Activated effector memory CD4-positive, alpha-beta T cell treated with anti-CD3 and anti-CD28 coated beads, Interleukin-2, amount 50 U/mL, for 16 hours (primary cell): ENCODE measurements at places on chromosomes 3 and 15.

GRCh38 chr15:101156509-101157159, 95.2 kb downstream of the CHSY1 start:
- DNase-seq, result peak; percentile 47

- no peak for DNase-seq
Measured at GRCh38 chr3:42214565-42215283, 51.3 kb downstream of the CCK start.

- peak; percentile 81 for DNase-seq
Measured at GRCh38 chr3:10945683-10946287, 46.8 kb upstream of the SLC6A1 start.

DNA sequence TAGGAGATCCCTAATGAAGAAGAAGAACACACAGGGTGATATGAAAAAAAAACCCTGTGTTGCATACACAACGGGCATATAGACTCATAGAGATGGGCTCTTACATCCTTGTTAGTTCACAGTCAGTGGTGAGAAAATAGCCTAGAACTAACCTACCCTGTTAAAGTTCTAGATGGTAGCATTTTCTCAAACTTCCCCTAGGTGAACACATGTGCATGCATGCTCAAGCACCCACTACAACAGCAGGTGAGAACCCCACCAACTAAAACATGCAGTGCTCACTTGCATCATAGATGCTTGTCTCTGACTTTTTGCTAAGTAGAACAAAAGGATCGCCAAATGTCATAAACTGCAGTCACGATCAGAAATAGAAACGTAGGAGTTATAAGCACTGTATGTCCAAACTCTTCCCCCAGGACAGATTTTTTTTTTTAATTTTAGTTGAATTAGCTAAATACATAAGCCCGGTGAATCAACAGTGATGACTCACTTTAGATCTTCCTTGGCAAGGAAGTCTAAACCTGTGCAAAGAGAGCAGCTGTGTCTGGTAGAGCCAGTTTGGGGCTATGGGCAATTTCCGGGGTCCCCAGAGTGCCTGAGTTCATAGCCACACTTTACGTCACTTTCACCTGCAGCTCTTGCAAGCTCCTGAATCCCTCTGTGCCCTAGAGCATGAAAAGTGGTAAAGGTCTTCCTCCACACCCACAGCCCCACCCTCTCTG, 96.2 kb upstream of the SEMA6D start:
- DNase-seq, result no peak

- no peak for DNase-seq
Measured at GRCh38 chr3:188948281-188948996, 223.3 kb upstream of the TPRG1 start.

DNA sequence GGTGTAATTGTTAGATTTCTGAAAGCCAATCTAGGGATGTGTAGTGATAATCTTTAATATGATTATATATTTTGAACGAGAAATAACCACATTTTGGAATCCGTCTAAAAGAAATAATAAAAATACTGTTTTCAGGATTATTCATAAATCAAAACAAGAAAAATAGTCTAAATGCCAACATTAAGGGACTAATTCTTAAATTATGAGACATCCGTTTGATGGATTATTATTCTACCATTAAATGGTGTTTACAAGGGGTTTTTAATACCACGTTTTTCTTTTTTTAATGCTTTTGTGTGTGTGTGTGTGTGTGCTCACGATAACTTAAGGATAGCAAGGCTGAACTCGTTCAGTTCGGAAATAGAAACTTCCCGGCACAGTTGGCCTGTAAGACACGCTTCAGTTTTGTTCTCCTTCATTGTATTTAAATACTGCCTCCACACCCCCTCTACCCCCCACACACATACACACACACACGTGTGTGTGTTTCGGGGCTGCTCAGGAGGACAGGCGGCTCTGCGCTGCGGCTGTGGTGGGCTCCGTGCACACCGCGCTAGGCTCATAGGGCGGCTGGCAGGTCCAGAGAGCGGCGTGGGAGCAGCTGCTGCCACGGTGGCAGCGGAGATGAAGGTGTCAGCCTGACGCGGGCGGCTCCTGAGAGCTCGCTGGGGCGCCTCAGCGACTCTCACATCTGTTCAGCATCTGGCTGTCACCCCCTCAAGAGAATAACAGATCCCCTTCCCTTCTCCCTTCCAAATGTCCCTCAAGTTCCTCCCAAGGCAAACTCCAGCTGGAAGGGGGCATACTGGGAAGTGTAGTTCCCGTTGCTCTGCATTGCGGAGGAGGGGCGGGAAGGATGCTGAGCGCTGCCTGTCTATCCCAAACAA, 23.0 kb upstream of the ANP32A start:
- DNase-seq, result peak; percentile 75

DNA sequence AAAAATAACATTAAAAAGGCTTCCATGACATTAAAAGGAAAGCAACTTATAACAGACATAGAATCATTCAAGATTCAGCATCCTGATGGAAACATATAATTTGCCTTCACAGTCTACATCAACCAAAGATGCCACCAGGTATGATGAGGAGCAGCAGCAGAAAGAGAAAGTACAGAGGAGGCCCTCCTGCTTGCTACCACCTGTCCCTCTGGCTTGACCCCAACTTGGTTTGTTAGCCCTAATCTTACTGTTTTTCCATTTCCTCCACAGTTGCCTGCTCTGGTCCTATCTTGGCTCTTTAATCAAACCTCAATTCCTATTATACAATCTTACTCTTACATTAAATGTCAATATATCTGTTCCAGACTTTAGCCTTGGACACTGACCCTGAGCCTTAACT, 171.3 kb downstream of the DPH6 start:
- DNase-seq, result no peak

DNA sequence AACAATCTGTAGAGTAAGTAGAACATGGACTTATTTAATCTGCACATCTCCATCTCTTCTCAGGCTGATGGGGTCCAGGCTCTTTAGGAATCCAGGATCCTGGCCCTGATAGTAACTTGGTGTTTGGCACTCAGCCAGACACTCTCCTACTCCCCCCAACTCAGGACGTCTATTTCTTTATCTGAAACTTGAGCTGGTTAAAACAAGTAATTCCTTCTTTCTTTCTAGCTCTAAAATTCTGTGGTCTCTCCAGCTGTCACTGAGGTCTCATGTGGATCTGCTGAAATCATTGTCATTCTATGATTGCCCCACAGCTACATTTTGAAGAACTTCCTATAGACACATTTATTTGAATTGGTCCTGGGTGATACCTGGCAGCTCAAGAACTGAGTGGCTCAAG, 59.0 kb downstream of the TP63 start:
- DNase-seq, result no peak

- peak; percentile 79 for DNase-seq
Measured at GRCh38 chr15:90648137-90649070, 68.7 kb upstream of the BLM start.

- DNase-seq, result no peak
Measured at GRCh38 chr3:88219138-88219792, 69.5 kb downstream of the C3orf38 start.

GRCh38 chr3:156642750-156643728, 31.4 kb upstream of the TIPARP start:
- no peak for DNase-seq

GRCh38 chr15:33865416-33865815, 102.9 kb upstream of the CHRM5 start:
- DNase-seq, result no peak

GRCh38 chr3:156036258-156037053, 83.9 kb upstream of the KCNAB1 start:
- no peak for DNase-seq

GRCh38 chr15:101258238-101259144, 6.6 kb upstream of the CHSY1 start:
- DNase-seq, result peak; percentile 80

DNA sequence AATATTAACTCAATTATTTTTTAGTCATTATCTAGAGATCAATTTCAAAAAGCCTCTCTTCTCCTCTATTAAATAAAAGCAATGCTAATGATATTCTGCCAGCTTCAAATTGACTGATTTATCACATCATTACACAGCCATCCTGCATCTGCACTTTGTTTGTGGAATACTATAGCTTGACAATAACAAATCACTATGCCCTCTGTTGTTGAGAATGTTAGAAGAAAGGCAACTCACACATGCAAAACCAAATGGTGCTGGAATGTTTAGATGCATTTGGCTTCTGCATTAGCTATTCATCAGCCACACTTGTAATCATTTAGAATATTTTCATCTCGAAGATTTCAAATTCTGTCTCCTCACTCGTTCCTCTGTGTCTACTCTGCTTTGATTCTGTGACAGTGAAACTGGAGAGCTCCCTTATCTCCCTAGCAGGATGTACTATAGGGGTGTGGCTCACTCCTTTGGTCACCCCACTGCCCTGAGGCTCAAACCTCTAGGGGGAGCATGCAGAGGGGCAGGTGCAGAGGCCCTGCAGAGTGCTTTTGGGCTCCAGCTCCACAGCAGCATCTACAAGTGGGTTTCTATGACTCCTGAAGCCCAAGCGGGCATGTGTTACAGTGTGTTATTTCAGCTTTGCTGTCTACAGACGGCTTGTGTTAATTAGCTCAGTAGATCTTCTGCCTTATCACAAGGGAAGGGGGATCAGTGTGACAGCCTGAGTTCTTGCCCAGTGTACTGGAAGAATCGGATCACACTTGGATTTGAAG, 454.1 kb upstream of the BCHE start:
- DNase-seq, result no peak

GRCh38 chr3:170055209-170055608, 17.4 kb downstream of the GPR160 start:
- no peak for DNase-seq

GRCh38 chr15:39530480-39531342, 50.2 kb upstream of the THBS1 start:
- no peak for DNase-seq

DNA sequence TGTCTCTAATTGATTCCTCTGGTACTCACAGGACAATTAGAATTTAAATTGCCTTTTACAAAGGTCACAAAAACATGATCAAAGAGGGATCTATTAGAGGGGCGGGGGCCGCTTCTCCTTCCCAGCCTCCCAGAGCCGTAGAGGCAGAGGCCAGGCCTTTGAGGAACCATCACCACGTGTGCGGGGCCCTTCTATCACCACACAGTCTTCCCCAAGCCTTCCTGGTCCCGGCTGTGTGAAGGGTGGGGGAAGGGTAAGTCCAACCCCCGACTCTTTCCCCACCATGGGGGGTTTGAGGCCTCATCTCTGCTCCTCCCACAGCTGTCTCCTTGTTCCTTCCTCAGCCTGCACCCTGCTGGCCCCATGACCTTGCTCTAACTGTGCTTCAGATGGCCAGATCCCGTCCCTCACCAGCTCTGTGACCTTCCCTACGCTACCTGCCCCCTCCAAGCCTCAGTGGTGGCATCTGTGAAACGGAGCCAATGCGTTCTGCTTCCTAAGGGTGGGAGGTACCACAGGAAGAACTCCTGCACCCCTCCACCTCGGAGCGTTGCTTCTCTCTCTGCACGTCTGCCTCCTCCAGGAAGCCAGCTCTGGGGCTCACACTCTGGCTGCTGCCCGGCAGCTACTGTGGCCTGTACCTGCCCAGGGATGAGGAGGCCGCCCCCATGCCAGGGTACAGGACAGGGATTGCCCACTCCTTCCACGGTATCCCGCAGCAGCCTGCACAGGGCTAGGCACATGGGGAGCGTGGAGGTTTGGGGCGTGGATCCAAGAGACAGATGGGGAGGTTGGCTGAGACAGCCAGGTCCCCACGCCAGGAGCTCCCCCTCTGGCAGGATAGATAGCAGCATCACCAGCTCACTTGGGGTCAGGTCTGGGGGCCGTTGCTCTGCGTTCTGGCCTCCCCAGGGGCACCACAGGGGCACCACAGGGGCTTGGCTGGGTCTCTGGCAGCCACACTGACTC, 83.8 kb downstream of the LINGO1 start:
- no peak for DNase-seq

DNA sequence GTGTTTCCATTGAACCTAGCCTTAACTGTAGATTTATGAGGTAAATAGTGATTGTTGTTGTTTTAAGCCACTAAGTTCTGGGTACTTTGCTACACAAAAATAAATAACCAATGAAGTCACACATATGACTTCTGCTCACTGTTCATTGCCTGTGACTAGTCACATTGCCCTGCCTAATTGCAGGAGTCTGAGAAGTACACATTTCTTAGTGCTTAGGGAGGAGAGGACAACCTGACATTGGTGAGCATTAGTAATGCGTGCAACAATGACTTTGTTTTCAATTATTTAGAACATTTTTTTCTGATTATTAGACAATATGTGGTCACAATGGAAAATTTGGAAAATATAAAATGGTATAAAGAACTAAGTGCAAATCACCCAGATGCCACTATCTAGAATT, 133.2 kb upstream of the DAZL start:
- DNase-seq, result no peak

DNA sequence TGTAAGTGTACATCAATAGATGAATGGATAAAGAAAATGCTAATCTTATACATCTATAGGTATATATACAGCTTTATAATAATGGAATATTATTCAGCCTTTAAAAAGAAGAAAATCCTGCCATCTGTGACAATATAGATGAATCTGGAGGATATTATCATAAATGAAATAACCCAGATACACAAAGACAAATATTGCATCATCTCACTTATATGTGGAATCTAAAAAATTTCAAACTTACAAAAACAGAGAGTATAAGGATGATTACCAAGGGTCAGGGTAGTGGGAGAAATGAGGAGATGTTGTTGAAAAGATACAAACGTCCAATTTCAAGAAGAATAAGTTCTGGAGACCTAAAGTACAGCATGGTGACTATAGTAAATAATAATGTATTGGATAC, 85.4 kb upstream of the AGTR1 start:
- no peak for DNase-seq

- no peak for DNase-seq
Measured at GRCh38 chr3:59565125-59565524, 515.3 kb upstream of the CFAP20DC start.
